CD4-positive, alpha-beta T cell treated with Interleukin-21 for 1 hour (primary cell): ENCODE measurements at places on chromosomes 16 and 17.

DNA sequence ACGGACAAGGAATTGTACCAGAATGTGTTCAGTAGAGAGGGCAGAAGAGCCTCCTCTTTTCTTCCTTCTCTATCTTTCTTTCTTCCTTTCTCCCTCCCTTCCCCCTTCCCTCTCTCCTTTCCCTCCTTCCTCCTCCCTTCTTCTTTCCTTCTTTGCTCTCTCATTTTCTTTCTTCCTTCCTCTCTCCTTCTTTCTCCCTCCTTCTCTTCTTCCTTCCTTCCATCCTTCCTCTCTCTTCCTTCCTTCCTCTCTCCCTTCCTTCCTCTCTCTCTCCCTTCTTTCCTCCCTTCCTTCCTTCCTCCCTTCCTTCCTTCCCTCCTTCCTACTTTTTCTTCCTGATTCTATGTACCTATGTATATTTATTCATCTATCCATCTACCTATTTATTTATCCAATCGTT is 59.7 kb upstream of the SDK2 start:
- DNase-seq: no peak

- no peak for DNase-seq
Measured at GRCh38 chr16:69307091-69307490, 4.1 kb upstream of the VPS4A start.

DNA sequence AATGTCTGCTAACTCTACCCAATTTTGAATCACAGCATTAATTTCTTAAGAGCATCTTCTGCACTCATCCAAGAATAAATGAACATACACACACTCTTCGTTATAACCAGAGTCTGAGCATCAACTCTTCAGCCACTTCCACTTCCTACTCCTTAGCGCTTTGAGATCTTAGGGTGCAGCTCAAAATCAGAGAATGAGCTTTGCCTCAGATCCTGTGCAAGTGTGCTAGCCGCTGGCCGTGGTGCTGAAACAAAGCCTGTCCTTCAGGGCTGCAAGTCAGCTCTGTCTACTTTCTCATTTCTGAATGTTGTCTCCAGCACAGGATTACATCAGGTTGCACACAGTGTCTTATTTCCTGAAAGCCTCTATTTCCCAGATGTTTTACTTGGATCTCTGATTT is 165.4 kb downstream of the AIPL1 start:
- DNase-seq: no peak

GRCh38 chr16:50311134-50311528 is 44.8 kb downstream of the ADCY7 start:
- no peak for DNase-seq

DNA sequence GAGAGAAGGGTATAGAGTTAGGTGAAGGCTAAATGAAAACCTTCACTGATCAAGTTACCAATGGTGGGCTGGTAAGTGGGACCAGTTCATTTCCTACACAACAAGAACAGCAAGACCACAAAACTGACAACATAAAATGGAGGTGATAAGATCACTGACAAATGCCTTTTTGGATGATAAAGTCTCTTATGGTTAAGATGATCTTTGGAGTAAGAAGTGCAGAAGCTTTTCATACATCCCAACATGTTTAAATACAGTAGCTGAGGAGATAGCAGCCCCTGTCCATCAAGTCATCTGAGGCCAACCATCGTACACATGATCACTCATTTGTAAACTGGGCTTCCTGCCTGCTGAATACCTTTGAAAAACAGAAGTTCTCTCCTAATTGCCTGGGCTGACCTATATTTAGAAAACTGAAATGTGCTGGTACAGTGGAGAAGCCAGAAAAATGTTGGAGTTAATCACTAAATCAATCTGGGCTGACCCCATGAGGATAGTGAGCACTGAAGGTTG is 259.0 kb upstream of the ZFHX3 start:
- DNase-seq: no peak

- no peak for DNase-seq
Measured at GRCh38 chr16:22123759-22124490, 31.6 kb downstream of the VWA3A start.

DNA sequence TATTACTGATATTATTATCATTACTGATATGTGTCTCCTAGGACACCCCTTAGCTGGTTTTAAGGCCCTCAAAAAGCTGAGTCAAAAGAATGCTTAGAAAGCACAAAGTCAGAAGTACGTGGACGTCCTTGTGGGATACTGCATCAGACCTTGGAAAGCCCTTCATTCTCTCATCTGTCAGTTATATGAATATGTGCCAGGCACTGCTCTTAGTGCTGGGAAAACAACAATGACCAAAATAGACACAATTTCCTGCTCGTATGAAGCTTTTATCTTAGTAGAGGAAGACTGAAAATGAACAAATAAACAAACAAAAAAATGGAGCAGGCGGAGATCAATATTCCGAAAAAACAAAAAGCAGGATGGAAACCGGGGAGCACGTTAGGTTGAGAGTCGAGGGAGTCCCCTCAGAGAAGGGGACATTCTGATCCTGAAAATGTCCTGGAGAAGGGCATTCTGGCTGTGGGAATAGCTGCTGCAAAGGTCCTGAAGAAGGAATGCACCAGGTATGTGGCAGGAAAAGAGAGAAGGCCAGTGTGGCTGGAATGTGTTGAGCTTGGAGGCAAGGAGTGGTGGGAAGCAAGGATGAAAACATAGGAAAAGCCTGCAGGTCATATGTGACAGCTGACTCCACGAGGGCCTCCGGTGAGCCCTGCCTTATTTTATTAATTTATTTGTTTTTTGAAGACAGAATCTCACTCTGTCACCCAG is 15.5 kb upstream of the TMEM94 start:
- DNase-seq: no peak

- DNase-seq: no peak
Measured at GRCh38 chr17:69716556-69716955, 302.1 kb downstream of the MAP2K6 start.

GRCh38 chr17:75854101-75854748 is 910 bp downstream of the WBP2 start:
- DNase-seq: no peak

GRCh38 chr17:60610473-60610872 is 10.5 kb downstream of the PPM1D start:
- no peak for DNase-seq

DNA sequence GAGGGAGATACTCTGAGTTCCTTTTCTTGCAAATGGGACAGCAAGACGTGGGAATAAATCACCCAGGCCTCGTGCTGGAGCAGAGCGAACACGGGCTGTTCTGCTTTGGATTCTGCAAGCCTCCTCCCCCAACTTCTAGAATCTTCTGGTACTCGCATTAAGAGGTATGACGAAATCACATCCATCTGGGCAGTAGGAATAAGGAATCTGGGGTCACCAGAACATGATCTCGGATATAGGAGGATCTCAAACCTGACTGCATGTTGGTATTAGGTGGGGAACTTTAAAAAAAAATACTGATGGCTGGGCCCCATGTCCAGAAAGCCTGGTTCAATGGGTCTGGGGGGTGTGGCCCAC is 49.8 kb upstream of the USP7 start:
- no peak for DNase-seq

GRCh38 chr16:53282975-53283946 is 151.0 kb upstream of the RBL2 start:
- peak; percentile 36 for DNase-seq

- no peak for DNase-seq
Measured at GRCh38 chr16:668519-669171, 713 bp downstream of the RHOT2 start.

GRCh38 chr17:66491213-66491612 is 188.8 kb downstream of the PRKCA start:
- DNase-seq: no peak
